A549 treated with AZD2906 at 1 μM for 4 hours (cell line): ENCODE measurements at places on chromosomes 12 and 14. TPM values are rescaled to one million over a fixed set of nuclear protein-coding genes. Genes with fewer than 3 reads are reported as not detected.

Gene ZDHHC22
- 0.19 to 0.29 TPM (median 0.24 TPM) in 5 replicates for total RNA-seq

Gene BICD1
- total RNA-seq: 11.3 to 13.3 TPM (median 13.1 TPM) in 5 replicates

Gene CDH24
- total RNA-seq: 2.5 to 4.6 TPM (median 4.4 TPM) in 5 replicates

Gene NRL
- 0.74 to 1.1 TPM (median 0.98 TPM) in 5 replicates for total RNA-seq

Gene PSEN1
- total RNA-seq: 57.7 to 72.9 TPM (median 62.3 TPM) in 5 replicates

Gene FAM181A
- not detected in 5 replicates for total RNA-seq

Gene KHNYN
- 22.8 to 28.3 TPM (median 24.8 TPM) in 5 replicates for total RNA-seq

Gene LRRC10
- total RNA-seq: not detected in 5 replicates

Gene SYNDIG1L
- total RNA-seq: 0.03 TPM in 1 of 5 replicates, not detected in the others

Gene TMEM132D
- not detected in 5 replicates for total RNA-seq

Gene SMIM41
- not detected in 5 replicates for total RNA-seq

Gene OAS1
- 24.2 to 37.5 TPM (median 34.1 TPM) in 5 replicates for total RNA-seq

Gene RFLNA
- total RNA-seq: 0.09 to 0.16 TPM (median 0.13 TPM) in 4 of 5 replicates, not detected in the other
